Activated T-cell treated with anti-CD3 and anti-CD28 coated beads, Interleukin-2, amount 50 U/mL, for 1 hour (primary cell): ENCODE measurements at places on chromosomes 7 and 10.

DNA sequence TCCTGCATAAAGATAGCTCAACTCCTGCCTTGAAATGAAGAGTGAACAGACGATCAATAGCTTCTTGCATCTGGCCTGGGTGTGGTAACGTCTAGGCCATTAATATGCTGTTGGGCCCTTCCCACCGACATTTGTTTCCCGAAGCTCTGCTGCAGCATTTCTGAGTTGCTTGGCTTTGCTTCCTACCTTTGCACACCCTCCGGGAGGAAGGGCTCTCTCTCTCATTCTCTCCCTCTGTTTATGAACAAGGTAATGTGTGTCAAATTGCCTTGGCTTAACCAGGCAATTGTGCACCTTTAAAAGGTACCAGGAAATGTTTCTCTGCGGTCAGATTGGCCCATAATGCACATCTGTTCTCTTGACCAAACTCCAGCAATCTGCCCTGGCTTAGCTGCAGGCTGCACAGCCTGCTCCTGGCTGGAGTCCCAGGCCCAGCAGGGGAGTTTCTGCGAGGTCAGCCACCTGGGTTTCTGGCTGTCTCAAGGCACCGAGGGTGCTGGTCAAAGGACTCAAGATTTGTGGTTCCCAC lies 223.7 kb downstream of the SNX10 start:
- no peak for DNase-seq

GRCh38 chr10:24467136-24467535 lies 256.6 kb downstream of the ARHGAP21 start:
- DNase-seq = no peak

- no peak for DNase-seq
Observed at GRCh38 chr7:131483586-131483985, 72.8 kb downstream of the PODXL start.

DNA sequence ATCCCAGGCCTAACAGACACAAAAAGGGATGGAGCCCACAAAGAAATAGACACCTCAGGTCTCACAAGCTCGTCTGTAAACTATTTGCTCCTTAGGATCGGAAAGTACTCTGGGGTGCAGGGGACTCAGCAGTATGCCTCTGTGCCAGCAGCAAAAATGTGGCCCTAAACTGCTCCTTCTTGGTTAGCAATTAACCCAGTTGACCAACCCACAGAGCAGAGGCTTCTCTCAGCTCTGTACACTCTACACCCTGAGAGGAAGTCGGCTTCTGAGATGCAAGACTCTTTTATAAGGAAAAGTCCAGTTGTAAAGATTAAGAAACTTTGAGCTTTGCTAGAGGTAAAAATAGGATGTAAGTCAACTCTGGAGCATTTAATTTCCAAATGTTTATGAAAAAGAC lies 156.3 kb upstream of the PRSS58 start:
- DNase-seq = no peak

DNA sequence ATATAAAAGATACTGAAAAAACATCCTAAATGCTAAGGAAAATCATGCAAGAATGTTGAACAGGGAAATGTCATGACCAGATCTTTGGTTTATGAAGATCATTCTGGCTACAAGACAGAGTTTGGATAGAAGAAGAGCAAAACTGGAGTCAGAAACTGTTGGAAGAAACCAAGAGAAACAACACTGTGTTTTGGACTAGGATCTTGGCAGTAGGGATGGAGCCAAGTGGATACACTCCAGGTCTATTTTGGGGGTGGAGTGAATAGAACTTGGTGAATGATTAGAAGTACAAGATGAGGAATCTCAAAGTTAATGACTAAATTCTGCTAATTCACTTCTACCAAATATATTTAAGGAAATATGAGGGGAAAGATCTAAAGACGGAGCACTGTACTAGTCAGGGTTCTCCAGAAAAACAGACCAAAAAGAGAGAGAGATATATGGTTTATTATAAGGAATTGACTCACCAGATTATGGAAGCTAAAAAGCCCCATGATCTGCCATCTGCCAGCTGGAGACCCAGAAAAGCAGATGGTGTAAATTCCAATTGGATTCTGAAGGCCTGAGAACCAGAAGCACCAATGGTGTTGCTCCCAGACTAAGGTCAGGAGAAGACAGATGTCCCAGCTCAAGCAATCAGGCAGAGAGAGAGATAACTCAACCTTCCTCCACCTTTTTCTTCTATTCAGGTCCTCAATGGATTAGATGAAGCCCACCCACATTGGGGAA lies 254.9 kb downstream of the TRIL start:
- no peak for DNase-seq

- DNase-seq = no peak
Observed at GRCh38 chr10:14084875-14085274, 245.8 kb downstream of the FRMD4A start.

- no peak for DNase-seq
Observed at GRCh38 chr10:114600057-114600456, 58.0 kb downstream of the ABLIM1 start.

- no peak for DNase-seq
Observed at GRCh38 chr7:158829021-158829341, 328 bp downstream of the ESYT2 start.

DNA sequence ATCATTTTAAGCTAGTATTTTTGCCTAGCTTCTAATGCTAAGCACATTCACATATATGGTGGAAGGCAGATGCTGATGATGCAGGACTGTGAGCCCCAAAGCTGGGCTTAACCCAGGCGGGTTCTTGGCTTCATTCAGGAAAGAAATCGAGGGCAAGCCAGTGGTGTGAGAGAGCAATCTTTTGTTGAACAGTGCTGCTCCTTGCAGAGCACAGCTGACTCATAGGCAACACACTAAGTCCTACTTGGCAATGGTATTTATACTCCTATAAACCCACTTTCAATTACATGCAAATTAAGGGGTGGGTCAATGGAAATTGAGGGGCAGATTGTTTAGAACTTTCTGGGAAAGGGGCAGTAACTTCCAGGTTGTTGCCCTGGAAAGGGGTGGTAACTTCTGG lies 42.0 kb upstream of the CELF2 start:
- DNase-seq = no peak

- peak; percentile 59 for DNase-seq
Observed at GRCh38 chr10:118850418-118851061, 95.8 kb upstream of the CACUL1 start.

DNA sequence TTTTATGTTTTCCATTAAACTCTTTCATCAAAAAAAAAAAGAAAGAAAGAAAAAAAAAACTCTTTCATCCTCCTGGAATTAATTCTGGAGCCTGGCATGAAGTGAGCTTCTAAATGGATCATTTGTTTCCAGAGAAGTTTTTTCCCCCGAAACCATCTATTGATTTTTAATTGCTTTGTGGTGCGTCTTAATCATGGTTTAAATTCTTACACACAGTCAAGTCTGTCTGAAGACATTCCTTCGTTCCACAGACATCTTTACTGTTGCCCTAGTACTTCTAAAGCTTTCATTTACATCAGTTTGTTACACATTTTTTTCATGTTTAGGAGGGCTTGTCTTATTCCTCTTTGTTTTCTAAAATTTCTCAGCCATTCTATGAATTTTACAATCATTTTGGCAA lies 493.4 kb upstream of the FOXK1 start:
- no peak for DNase-seq

DNA sequence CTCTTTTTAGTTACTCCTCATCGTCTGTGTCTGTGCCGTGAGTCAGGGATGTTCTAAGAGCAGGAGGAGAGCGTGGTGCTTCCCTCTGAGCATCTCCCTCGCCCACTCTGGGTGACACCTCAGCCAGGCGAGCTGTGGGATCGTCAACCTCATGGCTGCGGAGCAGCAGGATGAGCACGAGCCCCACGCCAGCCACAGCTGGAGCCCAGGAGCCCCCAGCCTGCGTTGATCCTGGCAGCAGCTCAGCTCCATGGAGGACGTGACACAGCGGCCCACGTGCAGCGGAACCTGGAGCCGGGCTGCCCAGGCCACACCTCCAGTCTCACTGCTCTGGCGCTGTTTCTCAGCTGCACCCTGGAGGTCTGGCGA lies 512.0 kb downstream of the PTPRN2 start:
- no peak for DNase-seq

GRCh38 chr7:83475420-83475819 lies 173.5 kb downstream of the SEMA3E start:
- DNase-seq = no peak

DNA sequence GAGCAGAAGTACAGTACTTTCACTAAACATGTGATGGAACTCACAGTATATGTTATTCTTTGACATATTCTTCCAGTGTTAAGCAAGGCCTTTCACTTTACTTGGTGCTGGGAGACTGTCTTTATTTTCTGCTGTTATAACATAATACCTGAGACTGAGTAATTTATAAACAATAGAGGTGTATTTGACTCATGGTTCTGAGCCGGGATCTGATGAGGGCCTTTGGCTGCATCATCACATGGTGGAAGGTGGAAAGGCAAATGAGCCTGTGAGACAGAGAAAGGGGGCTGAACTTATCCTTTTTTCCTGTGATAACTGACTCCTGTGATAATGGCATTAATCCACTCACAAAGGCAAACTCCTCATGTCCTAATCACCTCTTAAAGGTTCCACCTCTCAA lies 1.4 kb downstream of the SUPV3L1 start:
- no peak for DNase-seq

GRCh38 chr10:59465088-59465487 lies 102.7 kb upstream of the FAM13C start:
- DNase-seq = no peak

DNA sequence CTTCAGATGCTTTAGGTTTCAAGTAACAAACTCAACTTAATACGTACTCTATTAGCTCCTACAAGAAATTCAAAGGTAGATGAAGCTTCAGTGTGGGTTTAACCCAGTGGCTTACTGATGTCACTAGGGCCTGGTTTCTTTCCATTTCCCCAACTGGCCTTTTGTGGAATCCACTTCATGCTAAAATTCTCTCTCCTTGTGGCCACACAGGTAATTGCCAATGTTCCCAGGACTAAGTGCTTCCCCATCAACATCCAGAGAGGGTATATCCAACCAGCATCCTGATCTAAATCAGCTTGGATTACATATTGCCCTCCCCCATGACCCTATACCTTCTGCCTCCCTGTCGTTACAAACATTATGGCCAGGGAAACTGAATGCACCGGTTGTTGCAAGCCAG lies 10.7 kb downstream of the FBXL13 start:
- DNase-seq = no peak

DNA sequence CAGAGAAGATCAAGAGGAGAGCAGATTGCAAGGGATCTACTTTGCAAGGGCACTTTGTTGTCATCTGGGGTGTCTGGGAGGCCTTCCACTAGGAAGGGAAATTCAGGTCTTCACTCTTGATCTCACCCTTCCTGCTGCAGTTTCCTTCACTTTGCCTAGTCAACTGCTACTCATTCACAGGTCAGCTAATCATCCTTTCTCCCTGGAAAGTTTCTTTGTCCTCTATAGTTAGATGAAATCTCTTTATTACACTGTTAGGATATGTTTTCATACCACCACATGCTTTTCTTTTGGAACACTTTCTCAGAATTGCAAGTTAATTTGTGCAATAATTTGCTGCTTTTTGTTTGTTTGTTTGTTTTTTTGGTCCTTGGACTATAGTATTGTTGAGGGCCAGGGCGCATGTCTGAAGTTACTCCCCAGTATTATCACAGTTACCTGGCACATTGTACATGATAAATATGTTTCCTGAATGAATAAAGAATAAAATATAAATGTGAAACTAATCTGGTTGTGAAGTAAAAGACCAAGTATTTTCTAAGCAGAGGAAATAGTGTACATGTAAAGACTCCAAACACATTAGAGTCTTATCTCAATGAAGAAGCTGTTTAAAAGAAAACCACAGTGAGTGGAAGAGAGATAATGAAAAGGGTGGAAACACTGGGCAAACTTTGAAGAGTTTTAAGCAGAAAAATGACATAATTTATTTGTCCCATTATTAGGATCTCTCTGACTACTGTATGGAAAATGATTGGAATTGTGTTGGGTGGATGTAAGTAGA lies 139.9 kb upstream of the DGKB start:
- no peak for DNase-seq

GRCh38 chr10:133362846-133363245 lies 5.0 kb upstream of the FUOM start:
- DNase-seq = no peak

DNA sequence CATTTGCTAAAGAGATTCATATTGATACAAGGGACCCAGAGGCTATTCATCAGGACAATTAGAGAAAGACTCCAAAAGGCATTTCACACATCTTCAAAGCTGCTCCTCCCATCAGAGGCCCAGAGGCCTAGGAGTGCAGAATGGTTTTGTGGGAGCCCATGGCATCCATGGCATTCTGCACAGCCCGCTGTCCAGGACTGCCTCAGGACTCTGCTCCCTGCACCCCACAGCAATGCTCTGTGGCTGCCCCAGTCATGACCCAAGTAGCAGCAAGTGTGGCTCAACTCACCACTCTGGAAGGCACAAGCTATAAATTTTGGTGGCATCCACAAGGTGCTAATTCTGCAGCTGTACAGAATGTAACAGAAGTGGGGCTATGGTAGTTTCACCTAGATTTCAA lies 38.5 kb downstream of the ZNF438 start:
- no peak for DNase-seq

GRCh38 chr7:135239263-135239662 lies 5.6 kb downstream of the STRA8 start:
- DNase-seq = no peak

DNA sequence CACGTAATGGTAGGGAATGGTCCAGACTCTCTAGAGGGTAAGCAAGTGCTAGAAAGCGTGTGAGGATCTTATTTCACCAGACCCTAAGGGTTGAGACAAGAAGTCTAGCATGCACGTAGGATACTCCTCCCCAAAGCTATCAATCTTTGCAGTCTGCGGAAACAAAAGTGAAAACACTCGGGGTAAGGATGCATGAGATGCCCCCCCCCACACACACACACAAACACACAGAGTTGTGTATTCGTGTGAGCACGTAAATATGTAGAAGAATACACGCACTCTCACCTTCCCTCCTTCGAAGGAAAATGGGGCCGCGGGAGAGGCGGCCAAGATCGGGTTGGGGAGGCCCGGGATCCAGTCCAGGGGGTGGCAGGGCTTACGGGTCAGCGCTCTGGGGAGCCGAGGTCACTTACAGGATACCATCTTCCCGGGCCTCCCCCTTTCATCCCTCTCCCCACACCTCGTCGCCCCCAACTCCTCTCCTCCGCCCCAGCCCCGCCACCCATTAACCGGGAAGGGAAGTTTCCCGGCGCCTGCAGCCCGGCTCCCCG lies 455 bp downstream of the CUL2 start:
- DNase-seq = no peak

GRCh38 chr7:25907214-25907613 lies 244.8 kb upstream of the NFE2L3 start:
- no peak for DNase-seq

- DNase-seq = no peak
Observed at GRCh38 chr7:143504937-143505297, 27.2 kb downstream of the TAS2R41 start.

- DNase-seq = no peak
Observed at GRCh38 chr7:1705856-1706255, 35.8 kb downstream of the ELFN1 start.

GRCh38 chr10:129756912-129757901 lies 206.9 kb downstream of the EBF3 start:
- no peak for DNase-seq

- DNase-seq = no peak
Observed at GRCh38 chr7:4074994-4075393, 607.1 kb upstream of the FOXK1 start.

DNA sequence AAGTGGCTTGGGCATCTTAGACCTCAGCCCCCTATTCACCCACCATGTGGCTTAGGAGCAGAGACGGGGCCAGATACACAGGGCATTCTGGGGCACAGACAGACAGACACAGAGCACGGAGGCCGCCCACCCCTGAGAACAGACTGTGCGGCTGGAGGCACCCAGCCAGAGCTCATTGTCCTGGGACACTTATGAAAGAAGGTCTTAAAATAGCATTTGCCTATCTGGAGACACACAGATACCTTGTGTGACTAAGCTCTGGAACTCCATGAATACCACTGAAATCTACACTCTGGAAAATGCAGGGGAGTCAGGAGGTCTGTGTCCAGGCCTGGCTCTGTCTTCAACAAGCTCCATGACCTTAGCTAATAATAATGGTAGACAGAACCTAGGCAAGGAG lies 41.4 kb upstream of the ADO start:
- DNase-seq = no peak
